ENCODE measurements at places on chromosomes 3 and 15.

DNA sequence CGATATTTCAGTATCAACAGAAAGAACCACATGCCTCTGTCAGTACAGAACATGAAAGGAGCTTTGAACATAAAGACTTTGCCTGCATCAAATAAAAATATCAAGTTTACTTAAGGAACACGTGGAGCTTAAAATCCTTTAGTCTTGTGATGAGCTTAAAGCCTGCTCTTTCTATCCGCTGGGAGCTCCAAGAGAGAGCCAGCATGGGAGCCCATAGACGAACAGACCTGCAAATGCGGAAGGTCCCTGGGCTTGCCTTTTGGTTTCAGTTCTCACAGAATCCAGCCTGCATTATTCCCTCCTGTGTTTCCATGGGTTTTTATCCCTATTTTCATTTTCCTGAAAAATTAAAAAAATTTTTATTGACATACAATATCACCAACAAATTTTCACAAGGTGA lies 530.6 kb upstream of the RGMA start:
- DNase-seq = no peak

- no peak for DNase-seq
Observed at GRCh38 chr3:192904632-192905289, 12.9 kb downstream of the MB21D2 start.

DNA sequence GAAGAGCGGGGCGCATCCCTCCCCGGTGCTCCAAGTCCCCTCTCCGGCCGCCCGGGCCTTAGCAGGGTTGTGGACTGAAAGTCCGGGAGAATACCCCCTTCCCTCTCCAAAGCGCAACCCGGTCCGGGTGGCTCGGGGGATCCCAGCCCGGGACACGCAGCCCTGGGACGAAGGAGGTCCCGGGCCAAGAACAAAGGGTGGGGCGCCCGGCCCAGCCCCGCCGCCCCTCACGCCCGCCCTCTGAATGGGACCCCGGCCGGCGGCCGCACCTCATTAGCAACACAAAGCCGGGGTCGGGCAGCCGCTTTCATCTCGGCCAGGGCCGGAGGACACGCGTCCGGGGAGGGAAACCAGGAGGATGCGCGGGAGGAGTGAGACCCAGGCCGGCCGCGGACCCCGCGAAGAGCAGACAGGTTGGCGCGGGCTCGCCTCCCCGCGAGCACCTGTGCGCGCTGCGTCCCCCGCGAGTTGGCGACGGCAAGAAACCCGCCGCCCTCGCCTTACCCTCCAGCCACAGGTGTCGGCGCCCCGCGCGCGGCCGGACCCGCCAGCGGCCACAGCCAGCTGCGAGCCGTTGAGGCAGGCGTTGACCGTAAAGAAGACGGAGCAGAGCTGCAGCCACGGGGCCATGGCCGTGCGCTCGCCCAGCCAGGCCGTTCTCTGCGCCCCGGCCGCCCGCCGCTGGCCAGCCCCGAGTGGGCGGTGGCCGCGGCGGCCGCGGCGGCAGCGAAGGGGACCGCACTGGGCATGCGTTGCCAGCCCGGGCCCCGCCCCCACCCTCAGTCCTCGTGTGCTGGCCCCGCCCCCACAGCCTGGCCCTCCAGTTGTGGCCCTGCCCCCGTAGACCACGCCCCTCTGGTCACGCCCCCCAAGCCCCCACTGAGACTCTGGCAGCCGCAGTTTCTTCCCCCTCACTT lies at the start of gene IL17RD:
IL17RD (minus strand) TSS at position 697 of the 917 bp plus-strand sequence; CDS start at position 630, 67 bp downstream.
- peak; percentile 3 for DNase-seq

GRCh38 chr3:38545983-38546382 lies 49.8 kb downstream of the EXOG start:
- no peak for DNase-seq

GRCh38 chr3:187925326-187925725 lies 180.1 kb upstream of the BCL6 start:
- no peak for DNase-seq

DNA sequence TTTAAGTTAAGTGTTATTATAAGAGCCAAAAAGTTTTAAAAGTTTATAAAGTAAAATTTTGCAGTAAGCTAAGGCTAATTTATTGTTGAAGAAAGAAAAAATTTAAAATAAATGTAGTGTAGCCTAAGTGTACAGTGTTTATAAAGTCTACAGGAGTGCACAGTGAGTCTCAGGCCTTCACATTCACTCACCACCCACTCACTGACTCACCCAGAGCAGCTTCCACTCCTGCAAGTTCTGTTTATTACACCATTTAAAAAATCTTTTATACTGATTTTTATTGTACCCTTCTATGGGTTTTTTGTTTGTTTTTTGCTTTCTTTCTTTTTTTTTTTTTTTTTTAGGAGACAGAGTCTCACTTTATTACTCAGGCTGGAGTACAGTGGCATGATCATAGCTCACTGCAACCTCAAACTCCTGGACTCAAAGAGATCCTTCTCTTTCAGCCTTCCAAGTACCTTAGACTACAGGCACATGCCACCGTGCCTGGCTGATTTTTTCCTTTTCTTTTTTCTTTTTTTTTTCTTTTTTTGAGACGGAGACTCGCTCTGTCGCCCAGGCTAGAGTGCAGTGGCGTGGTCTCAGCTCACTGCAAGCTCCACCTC lies 25.9 kb downstream of the CSTA start:
- no peak for DNase-seq

DNA sequence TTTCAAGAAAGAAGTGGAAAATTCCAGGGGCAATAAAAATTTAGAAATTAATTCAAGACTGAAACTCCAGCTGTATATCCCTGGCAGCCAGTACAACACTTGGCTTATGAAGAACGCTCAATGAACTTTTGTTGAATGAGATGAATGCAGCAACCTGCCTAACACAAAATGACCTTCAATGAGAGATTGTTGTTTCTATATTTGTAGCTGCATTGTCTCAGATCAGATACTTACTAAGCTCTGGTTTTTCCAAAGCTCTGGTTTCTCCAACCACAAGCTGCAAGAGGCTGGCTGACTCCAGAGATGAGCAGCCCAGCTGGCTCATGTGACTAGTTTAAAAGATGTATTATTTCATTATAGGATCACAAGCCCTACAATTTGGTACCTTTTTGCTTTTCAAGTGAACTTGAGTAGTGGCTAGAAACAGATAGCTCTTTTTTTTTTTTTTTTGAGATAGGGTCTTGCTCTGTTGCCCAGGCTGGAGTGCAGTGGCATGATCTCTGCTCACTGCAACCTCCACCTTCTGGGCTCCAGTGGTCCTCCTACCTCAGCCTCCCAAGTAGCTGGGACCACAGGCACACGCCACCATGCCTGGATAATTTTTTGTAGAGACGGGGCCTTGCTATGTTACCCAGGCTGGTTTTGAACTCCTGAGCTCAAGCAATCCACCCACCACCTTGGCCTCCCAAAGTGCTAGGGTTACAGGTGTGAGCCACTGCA lies 57.4 kb downstream of the UMPS start:
- no peak for DNase-seq

DNA sequence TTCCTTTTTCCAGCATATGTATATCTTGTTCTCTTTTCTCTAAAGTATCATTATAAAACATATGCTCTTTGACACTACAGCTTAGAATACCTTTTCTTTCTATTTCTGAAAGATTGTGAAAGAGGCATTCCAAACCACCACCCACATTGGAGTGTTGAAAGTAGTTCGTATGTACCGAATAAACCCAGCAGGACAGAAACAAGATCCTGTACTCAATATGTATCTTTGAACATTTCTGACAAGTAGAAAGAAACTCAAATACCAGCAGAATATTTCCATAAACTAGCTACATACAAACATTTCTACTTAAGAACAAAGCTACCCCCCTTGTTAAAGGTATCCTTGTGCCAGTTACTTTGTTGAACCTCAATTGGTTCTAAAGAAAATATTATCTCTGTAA lies 415.3 kb upstream of the ALCAM start:
- no peak for DNase-seq

- DNase-seq = no peak
Observed at GRCh38 chr3:48270306-48270705, 29.4 kb downstream of the ZNF589 start.

DNA sequence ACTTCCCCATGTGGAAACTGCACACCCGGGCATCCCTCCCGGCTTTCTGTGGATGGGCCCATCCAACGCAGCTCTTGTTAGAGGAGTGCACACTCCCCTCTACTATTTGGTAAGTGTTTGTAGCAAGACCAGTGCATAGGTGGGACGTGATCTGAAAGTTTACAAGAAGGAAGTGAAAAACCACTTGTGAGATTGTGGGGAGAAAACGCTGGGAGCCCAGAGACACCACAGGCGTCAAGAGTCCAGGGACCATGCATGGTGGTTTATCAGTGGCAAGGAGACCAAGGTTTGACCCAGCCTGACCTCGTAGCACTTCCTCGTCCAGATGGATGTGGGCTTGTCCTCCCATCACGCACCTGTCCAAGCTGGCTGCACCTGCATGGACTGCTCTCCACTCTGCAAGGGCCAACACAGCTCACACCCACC lies 51.6 kb downstream of the ATP10A start:
- no peak for DNase-seq

- no peak for DNase-seq
Observed at GRCh38 chr15:90465930-90466567, 63.7 kb upstream of the CRTC3 start.

DNA sequence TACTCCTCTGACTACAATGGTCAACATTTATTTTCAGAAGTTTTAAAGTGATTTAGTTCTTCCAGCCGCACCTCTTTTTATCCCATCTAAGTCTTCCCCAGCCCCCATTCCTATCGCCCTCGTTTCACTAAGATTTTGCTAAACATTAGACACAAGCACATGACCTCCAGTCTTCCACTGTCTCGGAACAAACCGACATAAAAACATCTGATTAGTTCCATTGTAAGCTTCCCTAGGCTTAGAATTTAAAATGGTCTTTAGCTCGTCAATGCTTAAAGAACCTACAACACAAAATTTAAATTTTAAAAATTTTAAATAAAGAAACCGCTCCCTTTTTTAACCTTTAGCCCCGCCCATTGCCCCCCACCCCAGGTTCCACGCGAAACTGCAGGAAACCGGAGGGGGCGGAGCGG lies 284 bp upstream of the TSC22D2 start:
- no peak for DNase-seq

DNA sequence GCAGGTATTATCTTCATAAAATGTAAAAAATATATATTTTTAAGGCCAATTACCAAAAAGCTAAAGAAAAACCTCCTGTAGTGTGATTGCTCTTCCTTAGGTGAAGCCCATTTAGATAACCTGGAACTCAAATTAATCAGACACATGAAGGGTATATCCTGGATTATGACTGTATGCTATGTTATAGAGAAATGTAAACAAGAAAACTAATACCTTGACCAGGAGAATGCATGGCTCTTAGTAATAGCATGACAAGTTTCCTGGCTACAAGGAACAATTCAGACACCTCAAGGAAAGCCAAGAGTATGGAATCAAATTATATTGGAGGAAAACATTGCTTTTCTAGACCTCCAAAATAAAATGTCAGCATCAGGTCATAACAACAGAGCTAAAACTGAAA lies 14.0 kb upstream of the CFAP161 start:
- no peak for DNase-seq

DNA sequence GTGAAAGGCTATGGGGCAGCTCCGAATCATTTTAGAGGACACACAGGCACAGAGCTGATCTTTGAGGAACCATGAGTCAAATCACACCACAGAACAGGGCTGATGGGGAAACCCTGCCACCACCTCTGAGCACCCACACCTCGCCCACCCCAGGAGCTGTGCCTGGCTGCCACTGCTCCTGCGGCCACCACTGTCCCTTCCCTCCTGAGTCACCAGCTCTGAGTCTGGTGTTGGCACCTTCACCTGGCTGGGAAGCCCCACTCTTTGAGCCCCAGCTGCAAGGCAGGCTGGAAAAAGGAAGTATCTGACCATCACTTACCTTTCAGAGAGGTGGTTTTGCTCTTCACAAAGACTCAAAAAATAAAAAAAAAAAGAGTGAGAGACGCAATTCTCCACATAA lies 63.6 kb upstream of the MEF2A start:
- DNase-seq = no peak

DNA sequence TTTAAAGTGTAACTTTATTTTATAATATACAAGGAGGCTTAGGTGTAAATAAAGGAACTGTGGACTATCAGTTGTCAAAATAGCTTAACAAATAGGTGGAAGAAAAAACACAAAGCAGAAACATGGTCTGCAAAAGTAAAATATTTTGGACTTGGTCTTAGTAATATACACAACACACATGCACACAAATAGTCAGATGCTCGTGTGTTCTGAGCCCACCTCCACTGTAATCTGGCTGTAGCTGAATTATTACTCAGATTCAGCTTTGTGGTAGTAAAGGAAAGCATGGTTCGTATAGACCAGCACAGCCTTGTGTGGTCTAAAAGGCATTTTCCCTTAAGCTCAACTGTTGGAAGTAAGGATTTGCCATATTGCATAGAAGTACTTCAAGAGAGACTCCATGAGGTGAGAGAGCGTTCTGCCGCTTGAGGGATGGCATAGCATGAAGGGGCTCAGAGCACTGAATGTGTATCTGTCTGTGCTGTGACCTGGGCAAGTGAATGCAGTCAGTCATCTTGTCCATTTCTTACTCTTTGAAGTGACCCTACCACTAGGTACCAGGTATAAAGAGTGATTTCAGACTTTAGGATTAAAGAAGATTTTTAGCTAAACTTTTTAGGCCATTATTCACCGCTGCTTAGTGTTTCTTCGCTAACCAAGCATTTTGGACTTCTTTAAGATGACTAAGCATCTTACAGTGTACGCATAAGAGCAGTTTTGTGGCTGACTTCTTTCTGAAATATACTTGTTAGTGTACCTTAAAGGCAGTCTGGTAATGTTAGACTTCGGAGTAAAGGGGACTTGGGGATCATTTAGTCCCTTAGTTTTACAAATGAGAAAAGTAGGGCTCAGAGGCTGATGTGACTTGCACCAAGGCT lies 15.2 kb downstream of the TPM1 start:
- no peak for DNase-seq

GRCh38 chr15:92273723-92274122 lies 120.0 kb upstream of the ST8SIA2 start:
- DNase-seq = no peak

DNA sequence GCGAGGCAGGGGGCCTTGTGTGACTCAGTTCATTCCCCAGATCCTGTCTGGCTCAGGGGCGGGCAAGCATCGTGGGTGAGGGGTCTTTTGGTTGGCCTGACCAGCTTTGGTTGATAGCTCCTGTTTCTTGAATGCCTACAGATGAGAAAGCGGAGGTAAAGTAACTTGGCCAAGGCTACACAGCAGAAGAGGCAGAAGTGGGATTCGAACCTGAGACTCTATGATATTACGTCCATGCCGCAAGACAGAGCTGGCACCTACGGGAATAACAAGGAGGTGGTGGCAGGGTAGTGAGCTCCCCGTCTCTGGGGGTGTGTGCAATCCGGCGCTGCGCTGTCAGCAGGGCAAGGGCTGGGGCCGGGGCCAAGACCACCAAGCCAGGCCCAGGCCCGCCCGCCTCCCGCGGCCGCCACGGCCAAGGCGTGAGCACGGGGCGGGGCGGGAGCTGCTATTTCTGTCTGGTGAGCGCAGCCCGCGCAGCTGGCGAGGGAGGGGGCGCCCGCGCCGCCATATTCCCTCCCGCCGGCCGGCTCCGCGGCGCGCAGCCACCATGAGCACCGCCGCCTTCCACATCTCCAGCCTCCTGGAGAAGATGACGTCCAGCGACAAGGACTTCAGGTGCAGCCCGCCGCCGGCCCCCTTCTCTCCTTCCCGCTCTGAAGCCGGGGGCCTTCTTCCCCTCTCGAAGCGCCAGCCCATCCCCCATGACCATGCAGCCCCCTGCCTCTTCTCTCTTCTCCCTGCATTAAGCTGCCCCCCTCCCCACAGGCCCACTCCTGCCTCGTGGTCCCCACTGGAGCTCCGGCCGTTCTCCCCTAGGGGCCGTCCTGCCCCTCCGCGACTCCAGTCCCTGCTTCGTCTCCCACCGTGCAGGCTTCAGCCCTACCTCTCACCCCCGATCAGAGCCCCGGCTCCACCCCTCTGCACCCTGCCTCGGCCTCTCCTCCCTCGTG lies at the start of gene CAND2:
CAND2 (plus strand) TSS at position 510 of the 953 bp plus-strand sequence; CDS start at position 551, 41 bp downstream.
- peak; percentile 16 for DNase-seq
